ENCODE measurements at places on chromosomes 13 and 19.

- DNase-seq, result no peak
Measured at GRCh38 chr13:101489643-101490405, 37.3 kb downstream of the ITGBL1 start.

GRCh38 chr13:91792054-91792453, 393.6 kb downstream of the GPC5 start:
- no peak for DNase-seq

DNA sequence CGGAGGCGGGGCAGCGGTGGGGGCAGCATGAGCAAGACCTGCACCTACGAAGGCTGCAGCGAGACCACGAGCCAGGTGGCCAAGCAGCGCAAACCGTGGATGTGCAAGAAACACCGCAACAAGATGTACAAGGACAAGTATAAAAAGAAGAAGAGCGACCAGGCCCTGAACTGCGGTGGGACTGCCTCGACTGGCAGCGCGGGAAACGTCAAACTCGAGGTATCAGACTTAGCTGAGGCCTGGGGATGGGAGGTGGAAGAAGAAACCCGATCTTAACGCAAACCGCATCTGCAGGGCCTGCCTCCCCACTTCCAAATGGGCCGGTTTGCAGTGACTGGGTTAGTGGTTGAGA, 693 bp downstream of the RFXAP start:
- DNase-seq, result peak; percentile 10

GRCh38 chr13:20405691-20406090, 120.0 kb downstream of the CRYL1 start:
- DNase-seq, result no peak

- DNase-seq, result no peak
Measured at GRCh38 chr19:2974342-2975041, 2.9 kb upstream of the TLE6 start.

All from stimulated activated CD4-positive, alpha-beta T cell treated with anti-CD3 and anti-CD28 coated beads, Interleukin-4, amount 100 ng/mL, for 4 hours (primary cell).